Stimulated activated naive CD8-positive, alpha-beta T cell treated with anti-CD3 and anti-CD28 coated beads, Interleukin-15, Interleukin-2, amounts not matched to agents 100 U/mL and 50 U/mL, for 24 hours (primary cell): ENCODE measurements at places on chromosomes 5 and 9.

DNA sequence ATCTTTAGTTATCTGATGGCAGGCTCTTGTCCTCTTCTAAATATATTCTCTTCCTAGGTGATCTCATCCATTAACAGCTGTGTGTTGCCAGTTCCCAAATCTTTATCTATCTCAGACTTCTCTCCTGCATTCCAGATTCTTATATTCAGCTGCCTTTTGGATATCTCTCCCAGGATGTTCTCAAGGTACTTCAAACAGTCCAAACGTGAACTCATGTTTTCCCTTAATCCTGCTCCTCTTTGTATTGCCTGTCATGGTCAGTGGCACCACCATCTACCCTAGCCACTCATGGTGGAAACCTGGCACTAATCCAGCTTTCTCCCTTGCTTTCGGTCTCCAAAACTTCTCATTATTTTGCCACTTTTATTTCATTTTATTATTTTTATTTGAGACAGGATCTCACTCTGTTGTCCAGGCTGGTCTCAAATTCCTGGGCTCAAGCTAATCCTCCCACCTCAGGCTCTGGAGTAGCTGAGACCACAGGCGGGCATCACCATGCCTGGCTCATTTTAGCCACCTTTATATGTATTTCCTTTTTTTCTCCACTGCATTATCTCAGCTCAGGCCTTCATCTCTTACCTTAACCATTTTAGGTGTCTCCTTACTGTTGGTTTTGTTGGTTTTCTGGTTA is 3.8 kb downstream of the ZFYVE16 start:
- DNase-seq: no peak

GRCh38 chr5:116571568-116572349 is 2.9 kb downstream of the SEMA6A start:
- no peak for DNase-seq

DNA sequence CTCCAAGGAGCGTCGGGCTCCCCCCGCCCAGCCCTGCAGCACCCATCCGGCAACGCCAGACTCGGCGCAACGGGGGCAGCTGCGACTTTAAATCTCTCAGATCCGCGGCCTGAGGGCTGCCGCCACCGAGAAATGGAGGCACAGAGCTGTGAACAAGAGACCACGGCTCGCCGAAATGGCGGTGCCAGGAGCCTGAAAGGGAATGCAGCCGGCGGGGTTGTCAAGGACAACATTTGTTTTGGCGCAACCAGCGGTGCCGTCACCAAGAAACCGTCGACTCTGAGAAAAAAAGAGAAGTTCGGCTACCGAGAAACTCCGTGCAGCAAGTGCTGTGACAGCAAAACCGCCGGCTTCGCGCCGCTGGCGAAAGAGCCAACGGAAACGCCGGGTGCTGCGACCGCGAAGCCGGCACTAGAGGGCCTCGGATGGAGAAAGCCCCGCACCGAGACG is 2.1 kb upstream of the ANXA2R start:
- peak; percentile 83 for DNase-seq

DNA sequence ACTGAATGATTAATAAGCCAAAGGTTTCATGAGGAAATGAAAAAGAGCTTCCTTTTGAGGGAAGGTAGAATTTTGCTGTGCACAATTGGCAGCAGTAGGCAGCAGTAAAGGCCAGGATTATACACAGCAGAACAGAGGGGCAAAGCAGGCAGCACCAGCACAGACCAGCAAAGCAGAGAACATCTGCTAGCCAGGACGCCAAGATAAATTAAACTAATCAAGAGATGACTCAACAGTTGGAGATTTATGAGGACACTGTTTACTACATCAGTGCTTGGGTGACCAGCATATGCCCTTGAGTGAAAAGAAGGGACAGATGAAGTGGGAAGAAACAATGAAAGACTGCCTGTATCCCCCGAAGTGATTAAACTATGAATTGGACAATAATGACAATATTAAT is 871.4 kb upstream of the CDH10 start:
- DNase-seq: no peak

GRCh38 chr5:157677931-157678330 is 6.6 kb downstream of the C5orf52 start:
- DNase-seq: no peak

DNA sequence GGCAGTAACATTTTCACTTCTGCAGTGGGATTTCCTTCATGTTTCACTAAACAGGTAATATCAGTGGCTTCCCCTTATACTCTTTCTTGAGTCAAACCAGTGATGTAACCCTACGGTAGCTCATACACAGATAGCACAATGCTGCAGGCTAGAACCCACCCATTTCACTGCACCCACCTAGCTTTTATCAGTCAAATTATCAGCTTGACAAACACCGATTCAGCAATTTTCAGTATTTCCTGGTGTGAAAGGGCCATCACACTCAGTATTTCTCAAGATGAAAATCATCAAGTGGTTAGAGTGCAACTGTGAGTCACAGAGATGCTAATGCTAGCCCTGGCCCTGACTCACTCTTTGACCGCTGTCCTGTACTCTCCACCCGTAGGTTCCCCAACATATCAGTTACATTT is 242.3 kb upstream of the PTGER4 start:
- peak; percentile 22 for DNase-seq

DNA sequence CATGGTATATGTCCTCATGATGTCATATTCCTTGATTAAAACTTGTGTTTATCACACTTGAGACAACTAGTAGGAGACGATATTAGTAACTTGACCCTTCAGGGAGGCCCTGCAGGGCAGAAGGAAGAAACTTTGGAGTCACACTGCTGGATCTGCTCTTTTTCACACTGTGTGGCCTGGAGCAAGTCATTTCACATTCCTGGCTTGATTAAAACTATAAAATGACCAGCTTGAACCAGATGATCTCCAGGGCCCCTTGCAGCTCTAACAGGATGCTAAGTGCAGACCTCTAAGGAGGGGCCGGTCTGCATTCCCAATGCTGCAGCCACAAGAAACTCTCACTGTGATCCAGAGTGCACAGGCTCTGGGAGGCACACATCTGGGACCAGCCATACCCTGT is 146.4 kb upstream of the ZNF366 start:
- no peak for DNase-seq

GRCh38 chr5:57298985-57299491 is 125.2 kb downstream of the GPBP1 start:
- peak; percentile 54 for DNase-seq
